ENCODE measurements at places on chromosomes 5 and 9.

DNA sequence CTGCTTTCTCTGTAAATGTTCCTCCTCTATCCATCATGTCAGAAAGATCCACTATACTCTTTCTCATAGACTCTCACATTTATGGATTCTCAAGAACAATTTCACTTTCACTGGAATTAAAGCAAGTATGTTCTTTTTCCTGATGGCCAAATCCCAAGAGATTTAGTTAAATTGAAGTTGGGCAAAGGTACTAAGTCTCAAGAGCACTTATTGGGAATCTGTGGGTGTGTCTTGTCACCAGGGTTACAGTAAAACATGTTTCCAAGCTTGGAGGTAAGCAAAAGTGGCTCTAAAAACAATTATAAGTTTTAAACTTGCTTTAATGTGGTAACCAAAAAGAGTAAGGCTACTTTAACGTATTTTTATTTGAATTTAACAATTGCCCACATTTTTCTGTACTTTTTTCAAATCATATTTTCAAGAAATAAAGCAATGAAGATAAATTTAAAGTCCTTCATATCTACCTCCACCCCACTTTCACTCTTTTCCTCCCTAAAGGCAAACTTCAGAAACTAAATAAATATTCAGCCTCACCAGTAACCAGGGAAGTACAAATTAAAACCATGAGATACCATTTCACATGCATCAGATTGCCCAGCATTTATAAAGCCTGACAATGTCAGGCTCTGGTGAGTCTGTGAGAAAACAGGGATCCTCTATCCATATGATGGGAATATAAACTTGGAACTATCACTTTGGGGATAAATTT is 387.4 kb downstream of the CETN3 start:
- no peak for DNase-seq

DNA sequence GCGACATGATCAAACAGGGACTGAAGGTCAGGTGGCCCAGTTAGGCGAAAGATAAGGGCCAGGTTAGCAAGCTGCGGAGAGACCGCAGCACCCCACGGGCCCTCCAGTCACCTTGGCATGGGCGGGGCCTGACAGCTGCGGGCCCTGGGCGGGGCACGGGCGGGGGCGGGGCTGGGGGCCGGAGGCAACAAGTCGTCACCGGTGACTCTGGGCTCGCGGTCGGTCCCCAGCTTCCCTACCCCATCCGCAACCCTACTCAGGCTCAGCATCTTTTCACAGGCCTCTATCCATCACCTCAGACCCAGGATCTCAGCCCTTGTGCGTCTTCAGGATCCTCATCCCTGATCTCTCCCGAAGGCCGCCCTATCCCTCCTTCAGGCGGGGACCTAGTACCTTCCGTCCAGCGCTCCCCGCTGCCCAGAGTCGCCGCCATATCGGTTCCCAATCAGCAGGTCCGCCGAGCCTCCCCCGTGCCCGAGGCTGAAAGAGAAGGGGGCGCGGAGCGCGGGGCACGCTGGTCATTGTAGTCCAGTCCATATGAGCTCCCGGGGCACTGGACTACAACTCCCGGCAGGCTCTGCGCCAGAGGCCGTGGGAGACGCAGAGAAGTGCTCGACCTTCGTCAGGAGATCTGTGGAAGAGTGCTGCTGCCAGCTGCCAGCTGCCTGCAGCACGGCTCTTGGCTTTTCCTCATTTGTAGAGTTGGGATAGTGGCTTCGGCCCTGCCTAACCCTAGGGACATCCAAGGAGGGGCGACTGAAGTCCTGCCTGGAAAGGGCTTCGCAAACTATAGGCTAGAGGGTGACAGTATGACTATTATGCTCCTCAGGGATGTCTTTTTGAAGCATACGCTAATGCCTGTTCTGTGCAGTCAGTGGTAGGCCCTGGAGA is at the start of gene DNAJC18:
DNAJC18 (minus strand) TSS at position 513 of the 891 bp plus-strand sequence; CDS start at position 433, 80 bp downstream.
- peak; percentile 51 for DNase-seq

DNA sequence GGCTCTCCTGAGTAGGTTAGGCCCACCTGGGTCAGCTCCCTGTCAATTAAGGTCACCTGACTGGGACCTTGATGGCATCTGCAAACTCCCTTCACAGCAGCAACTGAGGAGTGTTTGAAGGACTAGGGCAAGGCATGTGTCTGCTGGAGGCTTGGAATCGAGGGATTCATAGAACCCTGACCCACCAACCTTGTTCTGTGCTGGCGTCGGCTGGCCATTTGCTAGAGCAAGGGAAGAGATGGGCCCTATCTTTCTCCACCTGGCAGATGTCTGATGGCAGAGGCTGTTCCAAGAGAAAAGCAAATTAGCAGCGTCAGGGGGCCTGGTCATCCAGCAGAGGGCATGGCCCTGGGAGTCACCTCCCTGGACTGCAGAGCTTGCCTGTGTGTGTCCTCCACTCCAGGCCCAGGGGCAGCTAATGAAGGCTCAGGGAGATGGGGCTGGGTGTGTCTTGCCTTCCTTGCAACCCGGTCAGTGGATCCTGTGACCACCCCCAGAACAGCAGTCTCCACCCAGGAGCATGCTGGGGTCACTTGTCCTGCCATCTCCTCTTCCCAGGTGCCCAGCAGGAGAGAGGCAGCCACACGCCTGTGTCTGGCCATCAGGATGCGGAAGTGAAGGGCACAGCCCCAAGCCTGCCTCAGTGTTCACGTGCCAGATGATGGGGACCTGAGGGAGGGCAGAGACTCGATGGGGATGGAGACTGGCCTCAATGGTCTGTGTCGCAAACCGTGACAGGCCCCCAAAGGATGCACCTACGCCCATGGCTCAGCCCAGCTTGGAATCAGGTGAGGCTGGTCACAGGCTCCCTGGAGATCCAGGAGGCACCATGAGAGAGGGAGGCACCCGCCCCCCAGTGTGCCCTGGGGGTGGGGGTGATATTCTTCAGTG is 53.9 kb downstream of the BARX1 start:
- no peak for DNase-seq

- no peak for DNase-seq
These were observed 716.0 kb downstream of the KCTD16 start for GRCh38 chr5:144886668-144887067.

- no peak for DNase-seq
These were observed 48.9 kb downstream of the ADRB2 start for GRCh38 chr5:148875205-148875875.

GRCh38 chr9:71446106-71446472 is 322.2 kb downstream of the CEMIP2 start:
- no peak for DNase-seq

DNA sequence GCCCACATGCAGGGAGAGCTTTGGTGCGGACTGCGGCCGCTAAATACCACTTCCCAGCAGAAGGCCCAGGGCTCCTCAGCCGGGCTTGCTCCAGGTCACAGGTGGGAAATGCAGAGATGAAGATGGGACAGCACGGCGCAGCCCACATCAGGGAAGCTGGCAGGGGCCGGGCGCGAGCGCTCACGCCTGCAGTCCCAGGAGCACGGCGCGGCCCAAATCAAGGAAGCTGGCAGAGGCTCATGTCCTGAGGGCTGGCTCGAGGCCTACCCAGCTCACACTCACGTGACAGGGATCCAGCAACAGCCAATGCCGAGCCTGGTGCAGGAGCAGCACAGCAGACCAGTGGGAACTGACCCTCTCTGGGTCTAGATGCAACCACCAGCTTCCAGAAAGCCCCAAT is 16.3 kb downstream of the LPCAT1 start:
- no peak for DNase-seq

DNA sequence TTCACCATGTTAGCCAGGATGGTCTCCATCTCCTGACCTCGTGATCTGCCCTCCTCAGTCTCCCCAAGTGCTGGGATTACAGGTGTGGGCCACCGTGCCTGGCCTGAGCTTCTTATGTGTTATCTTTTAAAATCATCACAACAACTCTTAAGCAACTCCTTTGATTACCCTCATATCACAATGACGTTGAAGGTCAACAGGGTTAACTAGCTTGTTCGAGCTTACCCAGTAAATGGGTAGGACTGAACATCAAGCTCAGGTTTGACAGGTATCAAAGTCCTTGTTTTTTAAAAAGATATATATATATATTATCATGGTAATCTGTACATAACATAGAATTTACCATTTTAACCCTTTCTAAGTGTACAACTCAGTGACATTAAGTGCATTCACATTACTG is 3.1 kb downstream of the GRXCR2 start:
- no peak for DNase-seq

GRCh38 chr5:168249923-168250322 is 41.5 kb upstream of the WWC1 start:
- DNase-seq: no peak

- no peak for DNase-seq
These were observed 12.9 kb upstream of the PAM start for GRCh38 chr5:102742215-102742614.
